ENCODE measurements at places on chromosomes 12 and 14.

GRCh38 chr12:129552996-129553750 is 350.7 kb downstream of the TMEM132D start:
- no peaks in the 10 kb centered on the region for H3K4me1 ChIP-seq
- H3K27ac ChIP-seq, result no peak overlapping the region
- H3K36me3 ChIP-seq, result no peaks in the 10 kb centered on the region
- no peaks in the 10 kb centered on the region for H3K27me3 ChIP-seq
- DNase-seq, result no peak
- H3K4me3 ChIP-seq, result no peak overlapping the region

- no peaks in the 10 kb centered on the region for H3K36me3 ChIP-seq
- H3K4me3 ChIP-seq, result no peak overlapping the region
- no peak overlapping the region for H3K27ac ChIP-seq
- H3K27me3 ChIP-seq, result no peaks in the 10 kb centered on the region
- H3K4me1 ChIP-seq, result no peaks in the 10 kb centered on the region
- no peak for DNase-seq
Observed at GRCh38 chr12:83186419-83186818, 499.7 kb downstream of the TMTC2 start.

DNA sequence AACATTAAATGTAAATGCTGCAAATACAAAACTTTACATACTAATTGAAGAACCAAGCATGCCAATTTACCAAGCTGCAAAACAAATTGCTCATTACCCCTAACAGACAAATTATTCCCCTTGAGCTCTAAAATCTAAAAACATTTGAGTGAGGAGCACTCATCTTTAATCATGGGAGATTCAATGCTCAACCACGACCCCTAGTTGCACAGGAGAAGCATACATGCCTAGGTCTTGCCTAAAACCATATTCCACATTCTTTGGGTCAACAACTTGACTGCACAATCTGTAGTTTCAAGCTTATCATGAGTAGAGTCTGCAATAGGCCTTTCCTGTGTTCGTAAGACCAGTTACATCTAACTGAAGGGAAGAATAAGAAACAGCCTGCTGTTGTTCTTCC is 69.7 kb downstream of the MGAT4C start:
- DNase-seq, result no peak
- no peaks in the 10 kb centered on the region for H3K36me3 ChIP-seq
- no peak overlapping the region for H3K27ac ChIP-seq
- no peaks in the 10 kb centered on the region for H3K4me1 ChIP-seq
- no peak overlapping the region for H3K4me3 ChIP-seq

GRCh38 chr12:58356794-58357193 is 415.4 kb downstream of the ATP23 start:
- H3K4me3 ChIP-seq, result no peak overlapping the region
- DNase-seq, result no peak
- H3K36me3 ChIP-seq, result no peaks in the 10 kb centered on the region
- H3K27ac ChIP-seq, result no peak overlapping the region

DNA sequence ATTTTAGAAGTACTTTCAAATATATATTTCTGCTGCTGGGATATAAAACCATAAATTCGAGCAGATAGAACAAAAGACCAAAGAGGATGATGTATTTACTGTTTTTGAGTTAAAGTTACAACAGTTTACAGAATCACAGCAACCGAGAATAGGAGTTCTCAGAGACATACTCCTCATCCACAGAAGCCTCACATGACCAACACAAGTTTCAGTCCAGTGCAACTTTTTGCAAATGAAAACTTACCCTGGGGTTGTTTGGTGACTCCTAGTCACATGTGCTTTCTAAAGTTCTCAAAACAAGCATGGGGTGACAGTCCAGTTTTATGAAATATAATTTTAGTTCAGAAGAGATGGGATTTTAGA is 117.1 kb downstream of the PRKCH start:
- no peak for DNase-seq
- no peak overlapping the region for H3K4me3 ChIP-seq
- H3K27me3 ChIP-seq, result no peaks in the 10 kb centered on the region
- H3K4me1 ChIP-seq, result peaks cover 21% of the 10 kb centered on the region
- no peaks in the 10 kb centered on the region for H3K36me3 ChIP-seq
- H3K27ac ChIP-seq, result peak overlapping the region; percentile 47

DNA sequence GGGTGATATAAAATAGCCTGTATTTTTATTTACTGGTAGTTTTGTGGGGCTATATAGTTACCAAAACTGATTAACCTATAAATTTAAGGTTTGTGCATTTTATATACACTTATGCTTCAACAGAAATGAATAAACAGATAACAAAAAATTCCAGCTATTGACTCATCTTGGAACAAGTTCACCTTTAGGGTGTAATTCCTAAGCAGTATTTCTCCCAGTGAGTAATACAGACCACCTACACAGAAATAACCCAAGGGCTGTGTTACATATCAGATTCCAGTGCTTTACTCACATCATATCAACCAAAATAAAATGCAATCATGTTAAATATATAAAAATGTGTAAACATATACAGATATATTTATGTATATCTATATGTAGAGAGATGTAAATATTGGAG is 345.6 kb downstream of the ADAMTS20 start:
- no peak overlapping the region for H3K4me3 ChIP-seq
- no peaks in the 10 kb centered on the region for H3K27me3 ChIP-seq
- no peaks in the 10 kb centered on the region for H3K36me3 ChIP-seq

DNA sequence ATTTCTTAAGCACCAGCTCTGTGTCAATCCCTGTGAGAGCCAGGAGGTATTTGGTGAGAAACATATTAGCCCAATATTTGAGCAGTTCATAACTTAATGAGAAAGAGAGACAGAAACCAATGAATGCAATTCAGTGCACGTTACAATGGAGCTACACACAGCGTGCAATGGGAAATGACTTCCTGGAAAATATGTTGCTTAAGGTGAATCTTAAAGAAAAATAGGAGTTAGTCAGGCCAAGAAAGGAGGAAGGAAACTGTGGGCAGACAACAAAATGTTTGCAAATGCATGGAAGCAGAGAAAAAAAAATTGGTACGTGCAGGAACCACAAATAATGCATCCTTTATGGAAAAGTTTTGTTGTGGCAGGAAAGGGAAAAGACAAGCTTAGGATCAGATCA is 481.7 kb downstream of the BCAT1 start:
- no peak overlapping the region for H3K27ac ChIP-seq
- no peaks in the 10 kb centered on the region for H3K4me1 ChIP-seq
- no peak for DNase-seq
- H3K4me3 ChIP-seq, result no peak overlapping the region

DNA sequence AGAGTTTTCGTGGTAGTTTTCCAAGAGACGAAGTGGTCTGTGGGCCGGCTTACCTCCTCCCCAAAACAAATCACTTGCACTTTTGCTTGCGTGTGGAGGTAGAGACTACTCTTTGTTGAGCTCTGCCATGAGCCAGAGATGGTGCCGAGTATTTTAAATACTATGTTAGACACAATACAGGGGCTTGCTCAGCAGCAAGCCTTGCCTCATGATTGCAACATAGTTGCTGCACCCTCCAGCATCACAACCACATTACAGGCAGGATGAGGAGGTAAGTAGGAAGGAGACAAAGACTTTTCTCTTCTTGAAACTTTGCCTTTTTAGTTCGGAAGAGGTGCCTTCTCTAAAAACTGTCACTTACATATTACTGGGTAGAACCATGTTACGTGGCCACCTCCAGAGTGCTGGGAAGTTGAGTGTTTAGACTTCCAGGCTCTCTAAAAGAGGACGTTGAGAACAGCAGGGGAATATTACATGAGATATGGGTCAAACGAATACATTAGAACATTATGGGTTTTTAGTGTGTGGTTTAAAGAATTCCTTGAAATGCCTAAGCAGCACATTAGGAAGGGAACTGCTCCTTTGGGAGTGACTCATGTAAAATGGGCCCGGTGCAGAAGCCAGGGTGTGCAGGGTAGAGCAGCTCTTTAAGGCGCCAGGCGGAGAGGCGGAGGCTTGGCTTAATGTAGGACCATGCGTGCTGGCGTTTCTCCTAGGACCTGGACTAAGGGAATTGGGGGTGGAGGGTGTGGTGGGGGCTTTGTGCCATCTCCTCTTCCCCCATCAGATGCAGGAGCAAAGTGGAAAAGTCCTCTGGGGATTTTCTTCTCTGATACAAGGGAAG is 110.6 kb upstream of the PRMT8 start:
- H3K4me1 ChIP-seq, result peaks cover 9% of the 10 kb centered on the region
- no peaks in the 10 kb centered on the region for H3K36me3 ChIP-seq
- H3K4me3 ChIP-seq, result no peak overlapping the region
- no peaks in the 10 kb centered on the region for H3K27me3 ChIP-seq
- DNase-seq, result no peak

GRCh38 chr12:8082808-8083100 is 680 bp downstream of the NECAP1 start:
- peaks cover 33% of the 10 kb centered on the region for H3K4me1 ChIP-seq
- H3K4me3 ChIP-seq, result peak overlapping the region; percentile 94
- H3K36me3 ChIP-seq, result no peaks in the 10 kb centered on the region

GRCh38 chr12:104569346-104570173 is 112.8 kb downstream of the CHST11 start:
- no peaks in the 10 kb centered on the region for H3K27me3 ChIP-seq
- H3K4me1 ChIP-seq, result no peaks in the 10 kb centered on the region
- DNase-seq, result no peak
- no peak overlapping the region for H3K27ac ChIP-seq
- H3K4me3 ChIP-seq, result no peak overlapping the region

DNA sequence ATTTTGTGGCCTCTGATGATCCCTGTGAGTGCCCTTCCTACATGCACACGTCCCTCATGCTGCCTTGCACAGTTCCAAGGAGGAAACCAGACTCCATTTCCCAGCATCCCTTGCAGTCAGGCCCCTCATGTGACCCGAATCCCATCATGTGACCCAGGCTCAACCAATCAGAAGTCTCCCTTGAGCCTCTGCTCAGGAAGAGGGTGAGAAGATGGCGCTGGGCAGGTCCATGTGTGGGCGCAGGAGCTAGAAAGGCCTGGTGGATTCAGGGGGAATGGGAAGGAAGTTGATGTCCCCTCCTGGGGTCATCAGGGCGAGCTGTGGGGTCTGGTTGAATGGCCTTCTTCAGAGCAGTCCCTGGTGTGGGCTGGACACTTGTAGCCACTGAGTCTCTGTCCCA is 240.5 kb downstream of the ADGRD1 start:
- no peak overlapping the region for H3K27ac ChIP-seq
- no peaks in the 10 kb centered on the region for H3K4me1 ChIP-seq
- no peaks in the 10 kb centered on the region for H3K36me3 ChIP-seq
- no peak overlapping the region for H3K4me3 ChIP-seq
- peak; percentile 49 for DNase-seq
- no peaks in the 10 kb centered on the region for H3K27me3 ChIP-seq

- no peak overlapping the region for H3K4me3 ChIP-seq
- no peak for DNase-seq
- no peak overlapping the region for H3K27ac ChIP-seq
- H3K27me3 ChIP-seq, result no peaks in the 10 kb centered on the region
Observed at GRCh38 chr12:105899589-105899988, 239.2 kb downstream of the NUAK1 start.

DNA sequence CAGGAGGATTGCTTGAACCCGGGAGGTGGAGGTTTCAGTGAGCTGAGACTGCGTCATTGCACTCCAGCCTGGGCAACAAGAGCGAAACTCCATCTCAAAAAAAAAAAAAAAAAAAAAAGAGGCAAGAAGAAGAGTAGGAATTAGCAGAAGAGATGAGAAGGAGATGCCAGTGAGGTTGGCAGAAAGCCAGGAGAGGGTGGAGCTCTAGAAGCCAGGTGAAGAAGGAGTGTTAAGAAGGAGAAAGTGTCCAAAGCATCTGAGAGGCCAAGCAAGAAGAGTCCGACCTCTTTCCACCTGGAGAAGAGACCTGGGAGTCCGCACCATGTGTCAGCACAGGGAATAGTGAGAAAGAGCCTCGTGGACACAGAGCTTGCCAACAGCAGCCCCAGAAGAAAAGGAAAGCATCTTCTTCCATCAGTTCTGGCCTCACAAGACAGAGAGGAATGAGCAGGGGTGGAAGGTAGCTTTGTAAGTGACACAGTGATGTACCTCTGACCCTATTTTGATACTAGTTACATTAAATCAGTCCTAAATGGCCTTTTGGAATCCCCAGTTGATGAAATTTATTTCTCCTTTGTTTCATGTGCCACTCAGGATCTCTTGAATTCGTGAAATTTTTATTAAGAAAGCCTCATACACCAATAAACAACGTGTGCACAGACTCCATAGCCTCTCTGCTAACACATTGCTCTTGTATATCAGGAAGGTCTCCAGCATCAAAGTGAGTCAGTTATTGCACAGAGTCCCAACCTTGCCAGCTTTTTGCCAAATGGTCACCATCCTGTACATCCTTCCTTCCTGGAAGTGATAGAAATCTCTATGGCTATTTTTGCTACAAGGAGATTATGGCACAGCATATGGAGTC is 70.6 kb downstream of the SAMD4A start:
- H3K27me3 ChIP-seq, result no peaks in the 10 kb centered on the region
- peaks cover 9% of the 10 kb centered on the region for H3K4me1 ChIP-seq
- H3K4me3 ChIP-seq, result no peak overlapping the region
